ENCODE measurements at places on chromosomes 2 and 18.

DNA sequence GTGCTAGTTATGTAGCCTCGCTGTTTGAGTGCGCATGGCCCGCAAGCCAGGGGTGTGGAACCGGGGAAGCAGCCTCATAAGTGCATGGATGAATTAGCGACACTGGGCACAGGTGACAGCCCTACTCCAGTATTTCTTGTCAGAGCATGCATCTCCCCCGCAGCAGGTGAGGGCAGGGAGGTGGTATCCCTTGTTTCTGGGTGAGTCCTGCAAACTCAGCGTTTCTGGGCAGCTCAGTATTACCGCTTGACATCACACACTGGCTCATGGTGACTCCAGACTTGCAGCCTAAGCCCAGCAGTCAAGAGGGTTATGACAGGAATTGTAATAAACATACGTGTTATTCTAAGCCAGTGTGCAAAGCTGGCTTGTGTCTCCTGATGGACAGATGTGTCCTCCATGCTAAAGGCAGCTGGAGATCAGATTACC lies 2.5 kb downstream of the CABLES1 start:
- no peak for DNase-seq

DNA sequence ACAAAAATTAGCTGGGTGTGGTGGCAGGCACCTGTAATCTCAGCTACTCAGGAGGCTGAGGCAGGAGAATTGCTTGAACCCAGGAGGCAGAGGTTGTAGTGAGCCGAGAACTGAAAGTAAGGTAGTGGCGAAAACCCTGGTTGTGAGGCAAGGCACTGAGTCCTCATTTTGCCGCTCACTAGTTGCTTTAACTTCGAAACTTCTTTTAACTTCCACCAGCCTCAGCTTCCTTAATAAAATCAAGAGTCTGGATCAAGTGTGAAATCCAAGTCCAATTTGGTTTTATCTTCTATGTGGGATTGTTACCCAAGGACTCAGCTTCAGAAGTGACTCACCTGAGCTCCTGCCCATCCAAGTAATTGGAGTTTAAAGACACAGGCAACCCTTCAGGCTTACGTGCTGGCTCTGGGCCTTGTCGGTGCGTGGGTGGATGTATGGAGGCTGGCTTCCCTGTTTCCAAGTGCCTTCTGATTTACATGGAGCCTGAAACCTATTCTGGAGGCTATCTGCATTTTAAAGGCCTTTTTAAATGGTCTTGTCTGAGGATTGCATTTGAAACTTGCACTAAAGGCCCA lies 374.2 kb upstream of the ID2 start:
- DNase-seq: no peak

GRCh38 chr2:96747061-96747617 lies 7.3 kb upstream of the LMAN2L start:
- no peak for DNase-seq

DNA sequence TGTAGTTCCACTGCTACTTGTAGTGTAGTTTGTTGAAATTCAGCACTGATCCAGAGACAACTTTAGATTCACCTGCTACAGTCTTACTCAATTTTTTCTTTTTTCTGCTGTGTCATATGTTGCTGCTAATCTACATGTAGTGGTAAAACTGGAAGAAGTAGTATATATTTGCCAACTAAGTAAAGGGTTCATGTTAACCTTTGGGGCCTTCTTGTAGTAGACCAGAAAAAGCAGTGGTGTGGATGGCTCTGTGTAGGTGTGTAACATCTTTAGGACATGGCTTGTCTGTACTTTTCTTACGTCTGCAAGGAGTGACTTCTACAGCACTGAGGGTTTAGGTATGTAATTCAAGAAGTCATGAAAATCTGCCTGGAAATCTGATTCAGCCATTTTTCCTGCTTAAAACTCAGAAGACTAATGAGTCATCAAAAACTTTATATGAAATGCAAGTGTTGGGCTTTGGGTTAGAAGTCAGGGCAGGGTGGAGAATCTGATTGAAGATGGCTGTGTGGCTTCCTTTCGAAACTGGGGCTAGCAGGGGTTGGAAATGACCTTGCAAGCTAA lies 8.4 kb downstream of the PTPRM start:
- no peak for DNase-seq

GRCh38 chr18:54387631-54388030 lies 29.9 kb downstream of the C18orf54 start:
- DNase-seq: no peak

DNA sequence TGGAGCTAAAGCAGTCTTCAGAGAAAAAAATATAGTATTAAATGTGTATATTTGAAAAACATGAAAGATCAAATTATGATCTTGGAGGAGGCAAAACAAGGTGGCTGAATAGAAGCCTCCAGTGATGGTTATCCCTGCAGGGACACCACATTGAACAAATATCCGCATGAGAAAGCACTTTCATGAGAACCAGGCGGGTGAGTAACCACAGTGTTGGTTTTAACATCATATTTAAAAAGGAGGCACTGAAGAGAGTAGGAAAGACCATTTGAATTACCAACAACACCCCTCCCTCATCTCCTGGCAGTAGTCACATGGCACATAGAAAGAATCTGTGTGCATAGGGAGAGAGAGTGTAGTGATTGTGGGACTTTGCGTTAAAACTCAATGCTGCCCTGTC lies 759.6 kb upstream of the NRXN1 start:
- DNase-seq: no peak

DNA sequence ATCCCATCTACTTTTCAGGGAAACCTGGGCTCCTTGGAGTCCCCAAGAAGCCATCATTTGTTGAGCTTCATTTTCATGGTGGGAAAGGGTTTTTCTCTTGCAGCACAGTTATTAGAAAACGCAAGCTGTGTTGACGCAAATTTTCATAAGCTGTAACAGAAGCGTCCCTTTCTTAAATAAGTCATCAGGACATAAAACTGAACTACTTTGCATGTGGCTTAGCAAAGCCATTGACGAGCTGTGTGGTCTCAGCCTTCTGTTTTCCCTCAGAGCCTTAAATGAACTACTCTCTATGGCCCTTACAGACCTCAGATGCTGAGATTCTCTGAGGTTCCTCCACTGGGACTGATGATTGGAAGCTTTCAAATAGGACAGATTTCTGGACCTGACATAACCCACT lies 85.1 kb downstream of the ARL4C start:
- no peak for DNase-seq

DNA sequence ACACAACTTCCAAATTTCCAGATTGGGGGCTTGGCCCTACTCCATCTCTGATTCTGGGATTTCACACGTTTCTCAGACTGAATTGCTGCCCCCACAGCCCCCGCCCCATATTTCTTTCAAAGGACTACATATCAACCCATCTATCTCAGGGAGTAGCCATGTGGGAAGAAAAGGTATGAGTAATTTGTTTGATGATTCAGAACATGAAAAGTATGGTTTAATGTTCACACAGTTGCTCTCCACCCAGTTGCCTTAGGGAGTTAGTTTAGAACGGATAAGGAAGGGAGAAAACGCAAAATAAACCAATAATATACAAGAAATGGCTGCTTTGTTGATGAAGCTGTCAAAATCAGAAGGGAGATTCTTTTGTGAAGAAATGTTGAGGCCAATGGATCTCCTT lies 145.1 kb downstream of the PIEZO2 start:
- no peak for DNase-seq

- no peak for DNase-seq
Measured at GRCh38 chr2:14635391-14635871, 2.9 kb downstream of the LRATD1 start.

DNA sequence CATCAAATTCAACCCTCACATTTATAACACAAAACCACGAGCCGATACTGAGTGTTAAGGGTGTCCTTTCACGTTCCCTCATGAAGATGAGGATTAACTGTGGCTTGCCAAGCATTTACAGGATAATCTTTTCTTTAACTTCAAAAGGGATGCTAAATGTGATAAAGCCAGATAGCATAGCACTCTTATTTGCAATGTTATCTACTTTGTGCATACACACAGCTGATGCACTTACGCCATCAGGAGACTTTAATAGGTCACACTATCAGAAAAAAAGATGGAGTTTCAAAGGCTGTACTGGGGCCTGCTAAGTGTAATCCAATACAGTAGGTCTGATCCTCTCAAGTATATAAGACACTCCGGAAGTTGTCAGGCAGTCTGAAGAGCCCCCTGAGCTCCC lies 572.7 kb downstream of the PIK3C3 start:
- DNase-seq: no peak

GRCh38 chr18:40249390-40250080 lies 1705.5 kb upstream of the PIK3C3 start:
- no peak for DNase-seq

DNA sequence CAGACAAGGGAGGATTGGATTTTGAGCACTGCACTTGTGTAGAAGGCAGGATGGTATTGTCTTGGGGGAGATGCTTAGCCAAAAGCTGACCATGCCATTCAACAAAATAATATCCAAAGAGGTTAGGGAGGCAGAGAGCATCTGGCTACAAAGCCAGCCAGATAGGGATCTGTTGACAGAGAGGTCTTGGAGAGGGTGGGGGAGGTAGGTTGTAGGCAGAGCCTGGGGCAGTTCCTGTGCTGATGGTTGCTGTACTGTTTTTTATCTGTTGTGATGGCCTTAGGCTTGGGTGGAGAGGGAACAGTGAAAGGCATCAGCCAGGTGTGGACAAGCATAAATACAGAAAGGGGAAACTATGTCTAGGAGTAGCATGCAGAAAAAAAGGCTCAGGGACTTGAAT lies 100.9 kb downstream of the AQP4 start:
- no peak for DNase-seq

GRCh38 chr2:45669032-45669486 lies 17.6 kb downstream of the PRKCE start:
- DNase-seq: no peak
